ENCODE measurements at places on chromosomes 12 and 14.
A peak's percentile ranks its signal among the peaks of the same experiment; 100 is the strongest.

DNA sequence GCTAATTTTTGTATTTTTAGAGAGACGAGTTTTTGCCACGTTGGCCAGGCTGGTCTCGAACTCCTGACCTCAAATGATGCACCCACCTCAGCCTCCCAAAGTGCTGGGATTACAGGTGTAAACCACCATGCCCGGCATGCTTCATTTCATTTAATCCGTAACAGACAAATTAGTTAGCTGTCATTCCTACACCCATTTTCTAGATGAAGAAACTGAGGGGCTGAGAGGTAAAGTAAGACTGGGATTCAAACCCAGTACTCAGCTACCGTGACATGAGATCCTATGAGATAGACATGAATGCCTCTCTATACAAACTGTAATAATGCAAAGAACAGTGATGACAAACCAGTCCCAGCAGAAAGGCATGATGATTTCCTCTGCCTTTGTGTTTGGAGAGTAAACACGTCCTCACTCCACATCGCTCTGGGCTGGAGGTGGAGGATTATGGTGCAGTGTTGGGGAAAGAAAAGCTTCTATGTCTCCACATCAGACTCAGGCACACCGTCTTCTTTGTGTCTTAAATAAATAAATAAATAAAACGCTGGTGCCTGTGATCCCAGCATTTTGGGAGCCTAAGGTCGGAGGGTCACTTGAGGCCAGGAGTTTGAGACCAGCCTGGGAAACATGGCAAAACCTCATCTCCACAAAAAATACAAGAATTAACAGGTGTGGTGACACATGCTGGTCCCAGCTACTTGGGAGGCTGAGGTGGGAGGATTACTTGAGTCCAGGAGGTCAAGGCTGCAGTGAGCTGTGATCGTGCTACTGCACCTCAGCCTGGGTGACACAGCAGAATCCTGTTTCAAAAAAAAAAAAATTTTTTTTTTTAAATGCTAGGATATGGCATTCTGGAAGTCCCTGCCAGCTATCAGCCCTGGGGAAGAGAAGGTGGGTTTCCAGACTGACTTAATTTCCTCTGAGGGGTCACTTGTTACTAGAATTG lies 10.5 kb downstream of the VSX2 start:
- no peak for DNase-seq

- no peak for DNase-seq
Measured at GRCh38 chr12:16495196-16495595, 110.8 kb downstream of the LMO3 start.

DNA sequence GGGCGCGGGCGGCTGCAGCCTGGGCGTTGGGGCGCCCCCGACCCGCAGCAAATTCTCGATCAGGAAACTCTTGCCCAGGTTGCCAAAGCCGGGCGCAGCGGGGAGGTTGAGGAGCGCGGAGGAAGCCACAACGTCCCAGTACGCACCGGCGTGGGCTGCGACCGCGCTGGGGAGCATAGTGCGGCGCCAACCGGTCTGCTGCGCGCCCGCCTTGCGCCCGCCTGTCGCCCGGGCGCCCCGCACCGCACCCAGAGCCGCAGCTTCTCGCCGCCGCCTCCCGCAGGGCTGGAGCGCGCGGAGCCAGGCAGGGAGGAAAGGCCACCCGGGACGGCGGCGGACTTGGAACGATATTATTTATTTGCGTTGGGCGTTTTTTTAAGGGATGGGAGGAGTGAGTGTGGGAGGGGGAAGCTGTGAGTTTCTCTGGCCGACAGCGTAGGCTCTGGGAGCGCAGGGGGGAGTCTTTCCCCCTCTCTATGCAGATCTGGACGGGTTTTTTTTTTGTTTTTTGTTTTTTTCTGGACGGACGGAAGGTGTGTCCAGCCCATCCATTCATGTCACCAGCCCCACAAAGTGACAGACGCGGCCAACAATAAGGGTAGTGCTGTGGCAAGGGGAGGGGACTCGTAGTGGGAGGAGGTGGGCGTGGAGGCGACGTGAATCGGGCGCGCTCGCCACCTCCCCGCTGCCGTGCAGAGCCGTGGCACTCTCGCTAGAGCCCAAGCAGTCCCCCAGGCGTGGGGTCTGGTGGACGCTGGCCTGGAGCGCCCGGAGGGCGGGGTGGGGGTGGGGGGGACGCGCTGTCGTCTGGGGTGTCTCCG lies at the start of gene DBX2:
Gene DBX2 (minus strand): TSS at position 349 of the 821 bp plus-strand sequence. CDS start 172 bp downstream, at position 177.
- no peak for DNase-seq

DNA sequence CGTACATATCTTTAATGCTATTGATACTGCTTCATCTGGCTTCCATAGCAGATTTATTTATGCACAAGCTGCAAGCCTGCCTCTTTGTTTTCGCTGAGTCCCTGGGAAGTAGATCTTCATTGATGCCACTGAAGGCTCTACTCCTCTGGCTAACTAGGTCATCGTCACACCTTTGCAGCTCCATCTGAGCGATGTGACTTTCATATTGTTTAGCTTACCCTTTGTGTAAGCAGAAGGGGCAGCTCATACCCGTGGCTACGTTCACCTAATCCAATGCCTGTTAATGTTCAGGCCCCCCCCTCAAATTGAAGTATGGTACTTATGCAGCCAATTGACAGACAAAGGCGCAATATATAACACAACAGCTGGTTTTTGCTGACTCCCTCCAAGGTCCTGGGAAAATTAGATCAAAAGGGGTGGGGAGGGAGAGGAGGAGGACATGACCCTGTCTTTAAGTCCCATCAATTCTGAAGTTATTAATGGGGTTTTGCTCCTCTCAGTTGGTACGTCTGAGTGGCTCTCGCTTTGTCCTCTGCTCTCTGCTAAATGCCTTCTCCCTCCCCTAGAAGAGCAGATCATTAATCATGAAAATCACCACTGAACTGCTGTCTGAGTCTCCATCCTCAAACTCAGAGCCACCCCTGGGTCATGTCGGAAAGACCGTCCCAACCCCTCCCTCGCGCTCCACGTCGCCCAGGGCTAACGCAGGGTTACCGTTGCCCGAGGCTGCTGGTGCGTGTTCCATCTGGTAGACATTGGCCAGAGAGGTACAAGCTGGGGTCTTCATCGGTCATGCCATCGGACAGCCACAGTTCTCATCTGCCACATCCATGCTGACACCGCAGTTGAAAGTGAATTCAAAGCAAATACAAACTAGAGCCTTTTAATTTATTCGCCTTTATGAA lies 128.8 kb downstream of the ADGRD1 start:
- no peak for DNase-seq

- DNase-seq: no peak
Measured at GRCh38 chr12:25056486-25057130, 107.7 kb upstream of the BCAT1 start.

GRCh38 chr12:50147281-50147680 lies 19.9 kb downstream of the CERS5 start:
- DNase-seq: no peak

DNA sequence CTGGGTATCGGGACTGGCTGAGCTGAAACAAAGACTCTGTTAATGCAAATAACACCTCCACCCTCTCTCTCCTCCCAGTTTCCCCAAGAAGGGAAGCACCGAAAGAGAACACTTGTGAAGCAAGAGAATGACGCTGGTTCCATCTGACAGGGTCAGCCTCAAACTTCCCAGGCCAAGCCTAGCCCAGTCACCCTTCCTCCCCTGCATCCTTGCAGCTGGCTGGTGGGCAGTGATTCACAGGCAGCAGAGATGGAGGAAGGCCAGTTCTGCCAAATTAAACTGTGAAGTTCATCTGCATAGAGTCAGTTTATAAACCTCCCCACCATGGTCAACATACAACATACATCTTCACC lies 2.8 kb downstream of the LRRC74A start:
- DNase-seq: no peak

GRCh38 chr14:97267509-97267908 lies 470.3 kb downstream of the VRK1 start:
- DNase-seq: no peak

- DNase-seq: no peak
Measured at GRCh38 chr12:87305481-87305880, 723.7 kb downstream of the C12orf50 start.

- no peak for DNase-seq
Measured at GRCh38 chr12:104702565-104703139, 245.9 kb downstream of the CHST11 start.

GRCh38 chr12:108152170-108152538 lies 23.1 kb downstream of the WSCD2 start:
- no peak for DNase-seq

GRCh38 chr12:111238075-111238734 lies 130.7 kb downstream of the PHETA1 start:
- DNase-seq: no peak

- DNase-seq: no peak
Measured at GRCh38 chr14:96909841-96910364, 112.7 kb downstream of the VRK1 start.

DNA sequence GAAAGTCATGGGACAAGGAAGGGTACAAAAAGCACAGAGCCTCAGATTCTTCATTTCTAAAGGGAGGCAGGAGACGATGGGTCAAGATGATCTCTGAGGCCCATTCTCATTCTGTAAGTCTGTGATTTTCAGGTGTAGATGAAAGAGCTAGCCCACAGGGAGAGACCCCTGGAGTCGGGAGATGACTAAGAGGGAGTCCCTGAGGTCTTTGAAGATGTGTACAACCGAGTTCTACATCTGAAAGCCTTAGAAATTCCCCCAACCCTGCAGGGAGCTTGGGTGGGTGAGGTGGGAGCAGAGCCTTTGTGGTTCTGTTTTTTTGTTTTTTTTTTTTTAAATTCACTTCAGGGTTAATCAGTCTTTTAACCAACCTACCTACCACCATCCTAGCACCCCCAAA lies 3.1 kb downstream of the WNT10B start:
- no peak for DNase-seq

DNA sequence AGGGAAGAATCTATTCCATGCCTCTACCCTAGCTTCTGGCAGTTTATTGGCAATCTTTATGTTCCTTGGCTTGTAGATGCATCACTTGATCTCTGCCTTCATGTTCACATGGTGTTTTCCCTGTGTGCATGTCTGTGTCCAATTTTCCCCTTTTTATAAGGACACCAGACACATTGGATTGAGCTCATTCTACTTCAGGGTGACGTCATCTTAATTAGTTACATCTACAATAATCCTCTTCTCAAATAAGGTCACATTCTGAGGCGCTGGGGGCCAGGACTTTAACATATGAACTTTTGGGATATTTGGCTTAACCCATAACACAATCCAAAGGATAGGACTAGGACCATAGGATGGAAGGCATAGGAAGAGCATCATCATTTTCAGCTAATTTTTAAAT lies 101.4 kb downstream of the KCNMB4 start:
- no peak for DNase-seq

GRCh38 chr12:6952121-6952862 lies 1.1 kb downstream of the PTPN6 start:
- DNase-seq: no peak

DNA sequence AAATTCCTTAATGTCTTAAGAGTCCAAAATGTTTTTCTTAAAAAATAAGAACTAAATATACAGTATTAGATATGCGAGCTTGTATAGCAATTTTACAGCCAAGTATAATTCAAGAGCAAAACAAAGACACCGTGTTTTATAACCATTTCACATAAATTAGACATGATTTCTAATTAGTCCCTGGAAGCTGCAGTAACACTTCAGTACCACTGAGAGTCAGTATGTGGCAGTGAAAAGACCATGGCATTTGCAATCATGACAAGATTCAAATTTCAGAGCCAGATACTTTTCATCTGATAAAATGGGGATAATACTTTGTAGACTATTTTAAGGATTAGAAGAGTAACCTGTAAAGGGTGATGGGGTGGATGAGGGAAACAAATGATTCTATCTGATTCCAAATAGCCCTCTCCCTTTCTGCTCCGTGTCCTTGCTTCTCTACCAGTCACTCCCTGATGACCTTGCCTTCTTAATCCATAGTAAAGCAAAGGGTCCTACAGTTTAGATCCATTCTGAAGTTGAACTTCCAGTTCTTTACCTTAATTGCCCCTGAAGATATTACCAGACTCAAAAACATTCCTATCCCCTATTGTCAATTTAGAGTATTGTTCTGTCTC lies 145.4 kb upstream of the ABCD2 start:
- DNase-seq: no peak

DNA sequence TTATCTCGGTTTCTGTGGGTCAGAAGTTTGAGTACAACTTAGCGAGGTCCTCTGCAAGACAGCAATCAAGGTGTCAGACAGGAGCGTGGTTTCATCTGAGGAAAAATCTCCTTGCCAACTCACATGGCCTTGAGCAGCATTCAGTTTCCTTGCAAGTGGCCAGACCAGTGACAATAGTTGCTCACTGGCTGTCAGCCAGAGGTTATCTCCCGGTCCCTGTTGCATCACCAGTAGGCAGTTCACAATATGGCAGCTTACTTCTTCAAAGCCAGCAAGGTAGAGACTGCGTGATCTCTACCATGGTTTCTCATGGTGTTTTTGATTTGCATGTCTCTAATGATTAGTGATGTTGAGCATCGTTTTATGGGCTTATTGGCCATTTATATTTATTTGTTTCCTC lies 143.8 kb upstream of the DAAM1 start:
- DNase-seq: no peak

- no peak for DNase-seq
Measured at GRCh38 chr14:93705513-93706156, 82.7 kb downstream of the PRIMA1 start.

DNA sequence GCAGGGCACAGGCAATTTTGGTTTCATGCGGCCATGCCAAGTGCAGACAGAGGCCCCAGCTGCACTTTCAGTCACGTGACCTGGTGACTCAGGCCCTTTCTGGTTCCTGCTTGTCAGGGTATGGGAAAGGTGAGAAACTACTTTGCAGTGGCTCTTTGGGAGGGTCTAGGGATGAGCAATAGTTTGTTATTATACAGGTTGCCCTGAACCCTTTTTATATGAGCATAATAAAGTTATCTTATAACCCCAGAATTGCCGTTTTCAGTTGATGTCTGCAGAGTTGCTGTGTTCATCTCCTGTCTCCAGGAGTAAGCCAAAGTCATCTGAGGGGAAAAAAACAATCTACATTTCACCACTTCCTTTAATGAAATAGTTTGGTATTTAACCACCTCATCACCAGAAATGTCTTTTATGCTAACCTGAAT lies 30.9 kb upstream of the EMP1 start:
- DNase-seq: peak; percentile 39

- no peak for DNase-seq
Measured at GRCh38 chr14:96246539-96246847, 9.5 kb upstream of the BDKRB1 start.
